AG08396 (cell line): ENCODE measurements at places on chromosomes 1 and 21.
A peak's percentile ranks its signal among the peaks of the same experiment; 100 is the strongest.

DNA sequence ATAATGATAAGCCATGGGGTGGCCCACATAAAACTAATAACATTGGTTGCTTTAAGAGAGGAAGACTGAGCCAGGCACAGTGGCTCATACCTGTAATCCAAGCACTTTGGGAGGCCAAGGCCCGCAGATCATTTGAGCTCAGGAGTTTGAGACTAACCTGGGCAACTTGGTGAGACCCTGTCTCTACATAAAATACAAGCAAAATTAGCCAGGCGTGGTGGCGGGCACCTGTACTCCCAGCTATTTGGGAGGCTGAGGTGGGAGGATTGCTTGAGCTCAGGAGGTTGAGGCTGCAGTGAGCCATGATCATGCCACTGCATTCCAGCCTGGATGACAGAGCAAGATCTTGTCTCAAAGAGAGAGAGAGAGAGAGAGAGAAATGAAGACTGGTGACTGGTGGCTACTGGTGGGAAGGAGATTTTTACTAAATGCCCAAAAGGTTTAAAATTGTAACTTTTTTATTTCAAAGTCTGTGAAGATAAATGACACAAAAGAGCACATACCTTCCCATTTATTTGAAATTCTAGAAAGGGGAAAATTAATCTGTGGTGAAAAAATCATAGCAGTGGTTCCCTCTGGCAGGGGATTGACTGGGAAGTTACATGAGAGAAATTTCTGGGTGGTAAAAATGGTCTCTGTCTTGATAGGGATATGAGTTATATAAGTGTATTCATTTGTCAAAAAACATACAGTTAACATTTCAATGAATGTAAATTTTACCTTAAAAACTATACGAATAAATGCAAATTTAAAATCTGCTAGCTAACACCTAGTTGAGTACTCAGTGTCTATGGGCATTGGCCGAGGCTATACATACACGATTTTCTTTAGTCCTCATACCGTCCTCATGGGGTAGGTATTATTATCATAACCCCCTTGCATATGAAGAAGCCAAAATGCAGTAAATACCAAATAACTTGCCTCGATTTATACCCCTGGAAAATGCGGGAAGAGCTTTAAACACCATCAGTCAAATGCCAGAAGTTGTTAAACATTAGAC lies 2.2 kb upstream of the NBPF1 start:
- no peak for DNase-seq

DNA sequence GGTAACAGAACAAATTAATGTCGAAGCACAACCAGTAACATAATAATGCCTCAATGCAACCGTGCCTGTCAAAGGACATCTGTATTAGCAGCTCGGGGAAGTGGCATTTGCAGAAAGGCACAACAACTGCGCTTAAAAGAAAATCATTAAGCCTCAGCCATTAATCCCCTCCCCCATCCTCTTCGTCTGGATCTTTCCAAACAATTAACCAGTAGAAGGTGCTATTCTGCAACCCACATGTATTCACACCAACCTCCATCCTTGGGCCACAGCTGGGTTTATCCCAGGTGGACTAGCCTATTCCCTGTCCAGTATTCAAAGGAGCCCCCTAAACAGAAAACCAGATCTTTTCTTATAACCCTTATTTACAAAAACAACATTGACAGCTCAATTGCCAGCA lies 2.6 kb downstream of the RERE start:
- DNase-seq, result no peak

DNA sequence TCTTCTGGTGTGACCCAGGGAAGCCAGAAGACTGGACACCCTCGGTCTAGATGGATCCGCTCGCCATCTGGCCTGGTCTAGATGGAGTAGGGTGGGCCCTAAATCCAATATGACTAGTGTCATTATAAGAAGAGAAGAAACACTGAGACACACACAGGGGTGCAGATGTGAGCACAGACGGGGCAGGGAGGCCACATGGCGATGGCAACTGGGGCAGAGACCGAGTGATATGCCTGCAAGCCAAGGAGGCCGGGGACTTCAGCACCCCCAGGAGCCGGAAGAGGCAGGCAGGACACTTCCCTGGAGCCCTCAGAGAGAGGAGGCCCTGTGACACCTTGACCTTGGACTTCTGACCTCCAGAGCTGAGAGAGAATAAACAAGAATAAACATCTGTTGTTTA lies 5.6 kb upstream of the TFF3 start:
- DNase-seq, result no peak

- DNase-seq, result no peak
Observed at GRCh38 chr1:197041486-197042353, 25.3 kb downstream of the F13B start.

- DNase-seq, result no peak
Observed at GRCh38 chr1:86169625-86170024, 13.1 kb upstream of the COL24A1 start.

GRCh38 chr1:234957330-234958065 lies 171.1 kb downstream of the TOMM20 start:
- DNase-seq, result peak; percentile 62

- no peak for DNase-seq
Observed at GRCh38 chr1:198467342-198467741, 73.1 kb downstream of the ATP6V1G3 start.

- DNase-seq, result no peak
Observed at GRCh38 chr1:235169986-235170385, 8.9 kb upstream of the RBM34 start.

- DNase-seq, result no peak
Observed at GRCh38 chr1:2334883-2335534, 56.3 kb downstream of the MORN1 start.

- no peak for DNase-seq
Observed at GRCh38 chr1:179440971-179441370, 75.2 kb downstream of the AXDND1 start.

- DNase-seq, result no peak
Observed at GRCh38 chr1:175890958-175891357, 147.6 kb upstream of the TNR start.

- no peak for DNase-seq
Observed at GRCh38 chr1:154989195-154989860, 4.1 kb upstream of the LENEP start.

GRCh38 chr1:164712131-164713036 lies 153.4 kb downstream of the PBX1 start:
- DNase-seq, result no peak
